EH (cell line): ENCODE measurements at places on chromosomes 16 and 17.

DNA sequence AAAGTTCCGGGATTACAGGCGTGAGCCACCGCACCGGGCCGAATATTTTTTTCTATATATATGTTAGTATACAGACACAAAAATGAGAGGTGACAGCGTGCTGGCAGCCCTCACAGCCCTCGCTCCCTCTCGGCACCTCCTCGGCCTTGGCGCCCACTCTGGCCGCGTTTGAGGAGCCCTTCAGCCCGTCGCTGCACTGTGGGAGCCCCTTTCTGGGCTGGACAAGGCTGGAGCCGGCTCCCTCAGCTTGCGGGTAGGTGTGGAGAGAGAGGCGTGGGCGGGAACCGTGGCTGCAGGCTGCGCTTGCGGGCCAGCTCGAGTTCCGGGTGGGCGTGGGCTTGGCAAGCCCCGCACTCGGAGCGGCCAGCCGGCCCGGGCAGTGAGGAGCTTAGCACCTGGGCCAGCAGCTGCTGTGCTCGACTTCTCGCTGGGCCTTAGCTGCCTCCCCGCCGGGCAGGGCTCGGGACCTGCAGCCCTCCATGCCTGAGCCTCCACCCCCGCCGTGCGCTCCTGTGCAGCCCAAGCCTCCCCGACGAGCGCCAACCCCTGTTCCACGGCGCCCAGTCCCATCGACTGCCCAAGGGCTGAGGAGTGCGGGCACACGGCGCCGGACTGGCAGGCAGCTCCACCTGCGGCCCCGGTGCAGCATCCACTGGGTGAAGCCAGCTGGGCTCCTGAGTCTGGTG is 1.9 kb upstream of the DPEP3 start:
- no peak for DNase-seq

DNA sequence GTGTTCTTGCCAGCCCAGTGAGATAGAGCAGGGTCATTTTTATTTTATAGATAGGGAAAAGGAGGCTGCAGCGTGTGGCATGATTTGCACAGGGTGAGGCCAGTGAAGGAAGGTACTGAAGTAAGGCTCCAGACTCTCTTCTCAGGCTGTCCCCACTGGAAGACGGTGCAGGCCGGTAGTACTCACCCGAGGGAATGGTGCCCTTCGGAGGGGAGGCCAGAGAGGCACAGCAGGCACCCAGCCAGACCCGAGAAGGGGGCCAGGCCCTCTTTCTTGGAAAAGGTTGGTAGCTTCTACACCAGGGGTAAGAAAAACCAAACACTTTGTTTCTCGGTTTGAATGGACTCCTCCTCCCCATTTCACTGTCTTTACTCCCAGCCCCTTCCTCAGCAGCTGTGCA is 288 bp downstream of the ANKRD40CL start:
- DNase-seq: no peak

DNA sequence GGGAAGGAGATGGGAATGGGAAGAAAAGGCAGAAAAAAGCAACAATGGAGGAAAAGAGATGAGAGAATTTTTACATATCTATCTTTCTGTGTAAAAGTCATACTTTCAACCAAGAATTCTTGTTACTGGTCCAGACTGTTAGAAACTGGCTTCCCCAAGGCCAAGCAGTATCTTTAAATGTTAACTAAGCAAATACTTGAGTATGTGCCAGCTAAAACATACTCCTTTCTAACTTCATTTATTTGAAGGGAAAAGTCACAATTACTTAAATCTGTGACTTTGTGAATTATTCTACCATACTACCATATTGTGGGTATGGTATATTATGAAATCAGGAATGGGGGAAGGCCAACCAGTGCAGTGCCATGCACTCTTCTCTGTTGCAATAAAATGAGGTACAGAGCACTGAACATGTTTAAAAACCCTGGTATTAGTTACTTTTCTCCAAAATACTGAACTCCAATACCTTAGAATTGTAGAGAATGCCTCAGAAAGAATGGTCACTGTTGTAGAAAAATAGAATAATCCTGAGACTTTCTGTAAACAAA is 92.3 kb upstream of the C17orf78 start:
- DNase-seq: peak; percentile 67

DNA sequence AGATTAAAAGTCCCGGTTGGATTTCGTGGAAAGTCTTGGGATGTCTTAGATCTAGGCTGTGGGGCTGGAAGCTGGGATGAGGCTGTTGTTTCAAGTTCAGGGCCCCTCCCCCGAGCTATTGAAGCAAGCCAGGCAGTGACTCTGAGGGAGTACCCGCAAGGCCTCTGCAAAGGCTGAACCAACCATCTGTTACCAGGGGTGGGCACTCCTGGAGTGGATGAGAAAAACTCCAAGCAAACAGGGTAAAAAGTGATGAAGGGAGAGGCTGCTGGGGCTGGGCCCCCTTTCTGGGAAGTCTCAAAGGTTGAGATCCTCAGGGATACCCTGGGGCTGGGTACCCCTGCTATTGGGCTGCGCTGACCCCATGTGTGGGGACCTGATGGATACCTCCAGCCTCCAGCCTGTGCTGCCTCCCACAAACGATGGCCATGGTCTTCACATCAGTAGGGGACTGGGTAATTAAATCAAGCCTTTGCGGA is 82.4 kb upstream of the KIFC3 start:
- DNase-seq: no peak

- DNase-seq: peak; percentile 35
Measured at GRCh38 chr16:28846933-28847273, 755 bp upstream of the TUFM start.

GRCh38 chr16:55102531-55102930 is 171.9 kb downstream of the IRX5 start:
- DNase-seq: no peak

DNA sequence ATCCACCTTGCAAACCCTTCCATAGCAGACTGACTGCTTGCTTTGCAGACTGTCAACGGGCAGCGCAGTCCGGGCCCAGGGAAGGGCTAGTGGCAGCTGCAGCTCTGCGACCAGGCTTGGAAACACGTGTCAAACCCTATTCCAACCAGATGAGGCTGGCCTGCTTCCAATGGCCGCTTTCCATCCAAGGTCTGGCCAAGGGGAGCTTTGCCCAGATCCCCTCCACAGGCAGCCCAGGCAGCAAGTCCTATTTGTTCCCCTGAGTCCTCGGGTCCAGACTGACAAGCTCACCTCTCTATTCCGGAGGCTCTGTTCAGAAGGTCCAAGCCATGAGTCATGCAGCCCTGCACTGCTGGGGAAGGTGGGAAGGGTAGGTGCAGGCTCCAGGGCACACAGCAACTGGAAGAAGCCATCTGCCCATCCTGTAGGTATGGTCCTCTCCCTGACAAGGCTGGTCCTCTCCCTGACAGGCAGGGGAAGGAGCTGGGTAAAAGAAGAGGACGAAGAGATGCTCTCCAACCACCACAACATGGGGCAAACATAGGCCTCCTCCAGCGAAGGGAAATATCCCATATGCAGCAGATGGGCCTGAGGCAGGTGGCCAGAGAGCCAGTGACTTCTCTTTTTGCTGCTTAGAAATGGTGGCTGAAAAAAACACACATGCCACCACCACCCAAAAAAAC is 22.6 kb upstream of the AXIN2 start:
- DNase-seq: no peak

- DNase-seq: no peak
Measured at GRCh38 chr17:80718428-80718827, 173.8 kb downstream of the RPTOR start.

GRCh38 chr16:11254913-11255736 is 879 bp downstream of the SOCS1 start:
- peak; percentile 48 for DNase-seq

- peak; percentile 80 for DNase-seq
Measured at GRCh38 chr16:54431041-54431996, 144.7 kb upstream of the IRX3 start.

DNA sequence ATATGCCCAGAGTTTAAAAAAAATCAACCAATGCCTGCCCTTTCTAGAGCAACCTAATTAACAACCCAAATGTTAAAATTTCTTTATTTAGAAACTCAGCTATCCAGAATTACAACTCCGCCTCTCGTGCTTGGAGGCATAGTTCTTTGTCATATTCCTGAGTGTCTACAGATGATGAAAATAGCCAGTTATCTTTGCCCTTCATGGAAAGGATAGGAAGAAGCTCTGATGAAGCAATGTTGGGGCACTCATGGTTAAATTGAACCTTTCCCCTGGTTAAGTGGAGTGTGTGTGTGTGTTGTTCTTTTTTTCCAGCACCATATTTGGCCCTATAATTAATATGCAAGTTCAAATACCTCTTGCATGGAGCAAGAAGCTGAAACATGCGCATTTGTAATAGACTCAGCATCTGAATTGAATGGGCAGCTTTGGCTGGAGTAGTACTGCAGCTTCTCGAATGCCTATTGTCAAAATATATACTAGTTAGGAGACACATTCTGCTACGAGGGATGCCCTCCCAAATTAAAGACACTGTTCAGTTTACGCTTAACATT is 506.2 kb downstream of the WWOX start:
- no peak for DNase-seq

DNA sequence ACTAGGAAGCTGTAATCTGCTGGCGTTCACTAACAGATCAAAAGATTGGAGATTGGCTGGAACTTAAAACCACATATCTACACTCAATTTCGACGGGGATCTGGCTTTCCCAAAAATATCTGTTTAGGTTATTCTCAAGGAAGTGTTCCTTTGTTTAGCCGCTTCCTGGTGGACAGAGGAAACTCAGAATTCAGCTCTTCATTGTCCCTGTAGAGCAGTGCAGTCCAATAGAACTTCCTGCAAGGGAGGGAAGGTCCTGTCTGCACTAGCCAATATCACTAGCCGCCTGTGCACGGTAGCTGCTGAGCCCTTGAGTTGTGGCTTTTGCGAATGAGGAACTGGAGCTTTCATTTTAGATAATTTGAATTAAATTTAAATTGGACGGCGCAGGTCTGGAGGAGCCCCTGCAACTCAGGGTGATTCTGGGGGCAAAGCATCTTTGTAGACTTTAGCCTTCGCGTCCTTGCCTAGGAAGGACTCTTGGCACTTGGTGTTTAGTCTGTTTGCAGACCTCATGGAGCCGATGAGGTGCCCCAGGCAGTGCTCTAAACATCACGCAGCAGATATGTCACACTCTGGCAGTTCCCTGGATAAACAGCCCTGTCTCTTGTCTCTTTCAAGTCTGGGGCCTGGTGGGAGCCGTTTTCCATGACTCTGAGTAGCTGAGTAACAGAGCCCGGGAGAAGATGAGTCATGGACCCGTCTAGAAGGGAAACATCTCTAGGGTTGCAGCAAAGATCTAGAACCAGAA is 122.2 kb downstream of the CCDC182 start:
- DNase-seq: peak; percentile 94

- no peak for DNase-seq
Measured at GRCh38 chr16:57568173-57568678, 25.8 kb downstream of the ADGRG5 start.

- DNase-seq: no peak
Measured at GRCh38 chr17:27415120-27415795, 41.0 kb upstream of the KSR1 start.

- DNase-seq: no peak
Measured at GRCh38 chr17:44014133-44014436, 678 bp downstream of the TMEM101 start.

- DNase-seq: no peak
Measured at GRCh38 chr16:727291-727977, 528 bp downstream of the HAGHL start.
